Testis (tissue), 5 donors: ENCODE measurements at places on chromosomes 6 and 20. TPM values are rescaled to one million over a fixed set of nuclear protein-coding genes. Genes with fewer than 3 reads are reported as not detected.

The CCN5 gene
- 152 TPM for total RNA-seq

The FOXQ1 gene
- 1.7 TPM for total RNA-seq

The BIRC7 gene
- total RNA-seq = 0.24 TPM

The BPI gene
- total RNA-seq = 9.3 TPM
